ENCODE measurements at places on chromosomes 1 and 21.
A peak's percentile ranks its signal among the peaks of the same experiment; 100 is the strongest.

GRCh38 chr1:155729031-155729898, 40.4 kb downstream of the DAP3 start:
- peak; percentile 57 for DNase-seq

DNA sequence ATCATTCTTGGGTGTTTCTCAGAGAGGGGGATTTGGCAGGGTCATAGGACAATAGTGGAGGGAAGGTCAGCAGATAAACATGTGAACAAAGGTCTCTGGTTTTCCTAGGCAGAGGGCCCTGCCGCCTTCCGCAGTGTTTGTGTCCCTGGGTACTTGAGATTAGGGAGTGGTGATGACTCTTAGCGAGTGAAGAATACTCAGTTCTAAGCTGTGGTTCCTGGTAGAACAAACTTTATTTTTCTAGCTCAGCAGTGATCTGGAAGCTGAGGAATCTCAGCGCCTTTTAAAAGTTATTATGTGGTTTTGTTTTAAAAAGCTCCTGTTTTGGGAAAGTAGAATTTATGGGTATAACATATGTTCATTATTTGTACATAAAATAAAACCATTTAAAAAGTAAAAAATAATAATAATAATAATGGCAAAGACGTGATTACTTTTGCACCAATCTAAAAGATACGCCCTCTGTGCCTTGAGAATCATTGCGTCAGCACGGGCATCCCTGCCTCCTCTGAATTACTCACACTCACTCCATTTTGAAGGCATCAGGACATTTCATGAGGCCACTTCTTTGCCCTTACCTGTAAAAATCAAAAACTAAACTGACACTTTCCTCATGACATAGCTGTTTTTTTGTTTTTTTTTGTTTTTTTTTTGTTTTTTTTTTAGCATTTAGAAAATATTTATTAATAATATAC, 29.7 kb upstream of the TNFRSF1B start:
- no peak for DNase-seq

DNA sequence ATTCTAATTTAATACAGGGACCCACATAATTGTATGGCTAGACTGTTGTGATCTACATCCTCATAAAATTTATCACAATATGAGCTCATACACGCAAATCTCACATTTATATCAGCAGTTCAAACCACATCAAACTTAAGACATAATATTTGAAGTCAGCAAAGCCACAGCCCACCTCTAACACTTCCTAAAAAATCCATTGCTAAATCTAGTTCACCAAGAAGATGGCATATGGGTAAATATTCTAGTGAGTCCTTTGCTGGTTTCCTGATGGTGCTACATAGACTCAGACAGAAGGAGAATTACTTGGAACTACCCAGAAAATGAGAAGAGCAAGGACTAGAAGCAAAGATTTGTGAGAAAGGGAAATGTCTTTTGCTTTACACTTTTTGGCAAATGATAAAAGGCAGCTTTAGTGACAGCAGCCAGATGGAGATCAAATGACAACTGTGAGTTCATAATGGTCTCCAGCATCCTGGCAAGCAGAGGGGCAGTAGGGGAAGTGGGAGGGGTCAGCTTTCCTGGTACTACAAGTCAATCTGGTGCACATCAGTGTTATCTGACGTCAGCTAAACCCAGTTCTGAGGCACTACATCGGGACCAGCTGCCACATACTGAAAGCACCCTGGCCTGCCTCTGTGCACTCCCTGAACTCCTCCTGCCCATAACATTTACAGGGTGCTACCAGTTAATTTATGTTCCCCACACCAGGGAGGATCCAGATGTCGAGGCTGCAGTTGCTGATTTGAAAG, 10.6 kb upstream of the GADD45A start:
- DNase-seq, result no peak

DNA sequence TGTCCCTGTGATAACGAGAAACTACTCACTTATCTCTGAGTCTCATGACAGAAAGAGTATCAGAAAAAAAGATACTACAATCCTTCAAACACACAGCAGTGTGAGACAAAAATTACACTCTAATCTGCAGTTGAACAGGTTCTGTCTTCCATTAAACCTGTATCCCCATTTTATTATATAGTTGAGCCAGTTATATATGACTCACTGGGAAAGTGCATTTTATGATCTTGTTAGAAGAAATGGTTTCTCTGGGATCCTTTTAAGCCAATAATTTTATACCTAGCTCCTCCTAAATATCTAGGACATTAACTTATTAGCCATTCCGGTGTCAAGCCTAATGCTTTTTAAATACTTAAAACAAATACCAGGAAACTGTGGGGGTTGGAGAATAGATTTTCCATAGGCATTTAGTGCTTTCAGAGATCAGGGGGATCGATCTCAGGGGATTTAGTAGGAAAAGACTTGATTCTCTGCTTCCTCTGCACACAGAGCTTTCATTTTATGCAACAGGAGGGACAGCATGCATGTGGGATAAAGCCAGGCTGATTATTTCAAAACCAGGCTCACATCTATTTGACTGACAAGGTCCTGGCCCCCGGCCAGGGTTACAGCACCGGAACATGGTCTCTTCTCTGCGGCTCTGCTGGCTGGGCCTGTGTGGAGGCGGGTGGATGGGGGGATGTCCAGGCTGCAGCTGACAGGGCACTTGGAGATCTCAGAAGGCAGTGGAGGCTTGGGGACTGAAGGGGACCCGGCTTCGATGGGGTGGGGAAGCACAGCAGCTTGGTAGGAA, 310.6 kb downstream of the DISC1 start:
- DNase-seq, result peak; percentile 37

- no peak for DNase-seq
Observed at GRCh38 chr1:14894811-14895560, 258.6 kb upstream of the TMEM51 start.

GRCh38 chr1:234726359-234726943, 116.5 kb upstream of the IRF2BP2 start:
- DNase-seq, result no peak

- DNase-seq, result no peak
Observed at GRCh38 chr1:92029241-92029922, 403 bp upstream of the EPHX4 start.

- DNase-seq, result no peak
Observed at GRCh38 chr1:201605385-201606010, 66.6 kb downstream of the NAV1 start.

DNA sequence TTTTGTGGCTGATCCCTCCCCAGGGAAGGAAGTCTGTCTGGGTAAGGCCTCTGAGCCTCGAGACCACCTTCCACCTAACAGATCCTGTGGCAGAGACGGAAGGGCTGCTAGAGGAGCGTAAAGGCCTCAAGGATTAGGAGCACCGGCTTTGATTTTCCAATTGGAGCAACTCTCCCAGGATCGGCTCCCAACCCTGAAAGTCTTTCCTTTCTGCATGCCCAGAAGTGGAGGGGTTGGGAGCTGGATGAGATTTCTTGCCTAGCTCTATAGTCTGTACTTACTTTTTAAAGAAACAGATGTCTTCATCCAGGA, 41.4 kb downstream of the ELK4 start:
- no peak for DNase-seq

- DNase-seq, result no peak
Observed at GRCh38 chr1:243473227-243474135, 217.6 kb downstream of the SDCCAG8 start.

- DNase-seq, result no peak
Observed at GRCh38 chr1:99139876-99140275, 124.4 kb upstream of the PLPPR4 start.

GRCh38 chr21:35423709-35424108, 374.6 kb upstream of the RUNX1 start:
- no peak for DNase-seq

DNA sequence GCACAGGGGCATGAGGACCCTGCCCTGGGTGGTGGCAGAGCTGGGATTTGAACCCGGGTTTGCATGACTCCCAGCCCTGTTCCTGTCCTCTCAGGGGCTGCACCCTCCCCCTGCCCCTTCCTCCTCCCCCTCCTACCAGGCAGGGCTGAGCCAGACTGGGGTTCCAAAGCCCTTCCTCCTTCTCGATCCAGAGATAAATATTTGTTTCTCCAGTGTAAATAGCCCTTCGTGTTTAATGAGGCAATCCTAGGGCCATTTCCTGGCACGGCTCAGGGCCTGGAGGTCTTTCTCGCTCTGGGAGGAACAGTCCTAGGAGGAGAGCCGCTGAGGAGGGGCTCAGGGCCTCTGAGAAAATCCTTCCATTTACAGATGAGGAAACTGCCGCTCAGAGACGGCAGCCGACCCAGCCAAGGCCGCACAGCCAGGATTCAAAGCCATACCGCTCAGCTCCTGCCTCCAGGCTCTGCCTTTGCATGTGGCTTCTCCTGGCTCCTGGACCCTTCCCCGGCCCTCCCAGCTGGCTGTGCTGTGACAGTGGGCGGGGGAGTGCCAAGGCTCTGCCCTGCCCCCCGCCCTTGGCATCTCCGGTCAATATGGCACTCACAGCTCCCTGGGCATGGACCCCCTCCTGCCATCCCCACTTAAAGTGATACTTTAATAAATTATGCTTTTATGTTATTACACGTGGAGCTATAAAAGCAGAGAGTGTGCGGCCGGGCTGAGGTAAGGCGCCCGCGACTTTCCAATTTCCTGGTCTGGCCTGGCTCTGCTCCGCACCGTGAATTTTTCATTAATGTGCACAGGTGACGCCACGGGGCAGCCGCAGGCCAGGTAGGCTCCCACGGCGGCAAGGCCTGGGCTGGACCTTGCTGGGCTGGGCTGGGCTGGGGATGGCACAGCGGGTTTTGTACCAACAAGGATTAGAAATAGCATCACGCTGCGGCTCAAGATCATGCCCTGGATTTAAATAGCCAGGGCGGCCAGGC, 114.7 kb upstream of the WNT4 start:
- DNase-seq, result no peak

DNA sequence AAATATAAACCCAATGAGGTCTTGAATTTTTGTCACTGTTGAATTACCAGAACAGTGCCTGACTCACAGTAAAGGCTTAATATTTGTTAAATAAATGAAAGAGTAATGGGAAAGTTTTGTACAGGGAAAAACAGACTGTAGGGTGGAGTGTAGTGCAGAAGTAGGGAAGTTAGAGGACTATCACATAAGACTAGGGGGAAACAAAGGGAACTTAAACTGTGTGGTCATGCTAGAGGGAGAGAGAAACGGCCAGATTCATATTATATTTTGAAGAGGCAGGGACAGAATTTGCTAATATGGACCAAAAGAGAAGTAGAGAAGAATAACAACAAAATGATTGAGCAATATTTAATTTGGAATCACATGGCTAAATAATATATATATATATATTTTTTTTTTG, 14.8 kb downstream of the CTSK start:
- DNase-seq, result no peak
